ENCODE measurements at places on chromosomes 7 and 10.
A peak's percentile ranks its signal among the peaks of the same experiment; 100 is the strongest.

GRCh38 chr10:5047912-5048628 lies 44.4 kb upstream of the AKR1C2 start:
- DNase-seq = no peak

GRCh38 chr7:116770941-116771340 lies 91.4 kb upstream of the CAPZA2 start:
- DNase-seq = no peak

DNA sequence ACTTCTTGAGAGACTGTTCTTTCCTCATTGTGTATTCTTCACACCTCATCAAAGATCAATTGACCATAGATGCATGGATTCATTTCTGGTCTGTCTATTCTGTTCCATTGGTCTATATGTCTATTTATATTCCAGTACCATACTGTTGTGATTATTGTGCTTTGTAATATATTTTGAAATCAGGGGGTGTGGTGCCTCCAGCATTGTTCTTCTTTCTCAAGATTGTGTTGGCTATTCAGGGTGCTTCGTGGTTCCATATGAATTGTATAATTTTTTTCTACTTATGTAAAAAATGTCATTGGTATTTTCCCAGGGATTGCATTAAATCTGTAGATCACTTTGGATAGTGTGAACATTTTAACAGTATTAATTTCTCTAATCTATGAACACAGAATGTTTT lies 106.5 kb downstream of the EPC1 start:
- no peak for DNase-seq

DNA sequence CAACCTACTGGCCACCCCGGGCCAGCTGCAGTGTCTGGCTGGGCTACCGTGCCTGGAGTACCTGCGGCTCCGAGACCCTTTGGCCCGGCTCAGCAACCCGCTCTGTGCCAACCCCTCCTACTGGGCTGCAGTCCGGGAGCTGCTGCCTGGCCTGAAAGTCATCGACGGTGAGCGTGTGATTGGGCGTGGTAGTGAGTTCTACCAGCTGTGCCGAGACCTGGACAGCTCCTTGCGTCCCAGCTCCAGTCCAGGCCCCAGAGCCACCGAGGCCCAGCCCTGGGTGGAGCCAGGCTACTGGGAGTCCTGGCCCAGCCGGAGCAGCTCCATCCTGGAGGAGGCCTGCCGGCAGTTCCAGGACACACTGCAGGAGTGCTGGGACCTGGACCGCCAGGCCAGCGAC lies 4.2 kb downstream of the RARRES2 start:
- no peak for DNase-seq

DNA sequence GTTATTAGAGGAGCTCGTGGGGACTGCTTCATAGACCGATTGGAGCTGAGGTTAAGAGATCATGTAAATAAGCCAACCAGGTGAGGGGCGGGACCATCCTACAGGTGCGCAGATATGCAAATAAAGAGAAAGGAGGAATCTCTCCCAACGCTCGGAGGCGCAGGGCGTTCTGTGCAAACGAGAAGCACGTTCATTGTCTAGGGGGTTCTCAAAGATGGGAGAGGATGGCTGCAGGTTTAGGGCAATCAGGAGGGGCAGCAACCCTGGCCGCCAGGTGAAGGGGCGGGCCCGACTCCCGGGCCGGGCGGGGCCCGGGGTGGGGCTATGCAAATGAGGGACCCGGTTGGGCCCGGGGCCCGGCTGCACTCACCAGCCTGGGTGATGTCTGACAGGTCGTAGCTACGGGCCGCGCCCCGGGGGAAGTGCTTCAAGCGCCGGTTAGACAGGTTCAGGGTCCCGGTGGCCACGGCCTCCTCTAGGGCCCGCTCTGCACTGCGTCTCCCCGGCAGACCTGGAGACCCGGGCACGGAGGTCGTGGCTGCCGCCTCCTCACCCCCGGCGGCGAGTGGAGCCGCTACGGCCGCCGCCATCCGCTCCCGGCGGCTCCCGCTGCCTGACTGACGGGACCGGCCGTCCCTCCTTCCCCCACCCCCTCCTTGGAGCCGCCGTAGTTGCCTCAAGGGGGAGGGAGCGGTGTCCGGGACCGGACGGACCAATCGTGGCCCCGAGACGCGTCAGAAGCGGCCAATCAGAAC lies at the start of gene LRCH4:
LRCH4 (minus strand) TSS at position 619 of the 755 bp plus-strand sequence; CDS start at position 590, 29 bp downstream.
- peak; percentile 53 for DNase-seq

DNA sequence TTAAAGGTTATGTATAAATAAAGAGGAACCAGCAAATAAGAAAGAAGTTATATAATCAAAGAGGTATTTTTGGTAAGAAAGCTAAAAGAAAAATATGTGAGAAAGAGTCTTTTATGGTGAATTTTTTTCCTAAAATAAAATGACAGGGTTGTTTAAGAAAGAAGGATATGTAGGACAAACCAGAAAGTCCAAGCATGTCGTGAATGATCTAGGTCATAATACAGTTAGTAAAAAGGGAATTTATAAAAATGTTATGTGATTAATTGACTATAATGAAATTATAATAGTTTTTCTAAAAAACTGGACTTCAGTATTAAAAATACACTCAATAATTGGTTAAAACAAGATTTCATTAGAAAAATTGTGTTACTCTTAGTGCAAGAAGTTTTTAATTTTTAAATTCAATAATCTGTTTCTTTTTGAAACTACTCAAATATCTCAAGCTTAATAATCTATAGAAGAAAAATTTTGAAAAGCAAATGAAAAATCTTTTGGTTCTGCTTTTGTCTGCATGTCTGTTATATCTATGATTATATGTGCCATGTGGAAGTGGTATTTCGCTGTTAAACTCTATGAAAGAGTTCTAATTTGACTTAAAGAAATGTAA lies 23.3 kb downstream of the AVL9 start:
- no peak for DNase-seq

DNA sequence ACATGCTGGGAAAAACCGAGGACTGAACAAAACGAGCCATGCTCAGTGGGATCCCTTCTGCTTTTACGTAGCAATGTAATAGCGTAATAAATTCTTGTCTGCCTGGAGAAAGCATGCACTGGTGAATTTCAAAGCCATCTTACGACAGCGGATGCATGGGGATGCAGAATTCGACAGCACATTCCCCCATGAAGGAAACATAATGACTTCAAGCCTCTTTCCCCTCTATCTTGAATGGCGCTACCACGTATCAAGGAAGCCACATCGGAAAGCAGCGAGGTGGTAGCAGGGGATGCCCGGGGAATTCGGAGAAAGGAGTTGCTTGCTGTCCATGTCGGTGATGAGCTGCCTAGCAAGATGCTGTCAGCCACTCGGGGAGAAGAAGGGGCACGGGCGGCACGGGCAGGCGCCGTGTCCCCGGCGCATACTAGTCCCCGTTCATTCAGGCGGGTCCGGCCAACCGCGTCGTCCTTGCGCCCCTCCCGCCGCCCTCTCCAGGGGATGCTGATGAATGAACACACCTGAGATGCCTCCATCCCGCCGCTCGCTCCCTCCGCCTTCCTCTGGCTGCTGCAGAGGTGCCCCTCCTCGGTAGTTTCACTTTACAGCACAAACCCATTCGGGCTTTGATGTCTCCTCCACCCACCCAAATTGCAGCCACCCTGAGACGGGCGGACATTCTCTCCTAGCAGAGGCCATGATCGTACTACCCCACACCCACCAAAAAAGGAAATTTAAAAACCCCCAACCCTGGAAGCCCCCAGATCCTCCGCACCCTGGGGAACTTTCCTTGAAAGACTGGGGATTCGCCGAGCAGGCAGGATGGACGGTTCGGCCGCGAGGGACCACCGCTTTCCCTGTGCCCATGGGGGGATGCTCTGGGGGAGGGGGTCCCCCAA lies 644 bp downstream of the SORBS1 start:
- peak; percentile 13 for DNase-seq

DNA sequence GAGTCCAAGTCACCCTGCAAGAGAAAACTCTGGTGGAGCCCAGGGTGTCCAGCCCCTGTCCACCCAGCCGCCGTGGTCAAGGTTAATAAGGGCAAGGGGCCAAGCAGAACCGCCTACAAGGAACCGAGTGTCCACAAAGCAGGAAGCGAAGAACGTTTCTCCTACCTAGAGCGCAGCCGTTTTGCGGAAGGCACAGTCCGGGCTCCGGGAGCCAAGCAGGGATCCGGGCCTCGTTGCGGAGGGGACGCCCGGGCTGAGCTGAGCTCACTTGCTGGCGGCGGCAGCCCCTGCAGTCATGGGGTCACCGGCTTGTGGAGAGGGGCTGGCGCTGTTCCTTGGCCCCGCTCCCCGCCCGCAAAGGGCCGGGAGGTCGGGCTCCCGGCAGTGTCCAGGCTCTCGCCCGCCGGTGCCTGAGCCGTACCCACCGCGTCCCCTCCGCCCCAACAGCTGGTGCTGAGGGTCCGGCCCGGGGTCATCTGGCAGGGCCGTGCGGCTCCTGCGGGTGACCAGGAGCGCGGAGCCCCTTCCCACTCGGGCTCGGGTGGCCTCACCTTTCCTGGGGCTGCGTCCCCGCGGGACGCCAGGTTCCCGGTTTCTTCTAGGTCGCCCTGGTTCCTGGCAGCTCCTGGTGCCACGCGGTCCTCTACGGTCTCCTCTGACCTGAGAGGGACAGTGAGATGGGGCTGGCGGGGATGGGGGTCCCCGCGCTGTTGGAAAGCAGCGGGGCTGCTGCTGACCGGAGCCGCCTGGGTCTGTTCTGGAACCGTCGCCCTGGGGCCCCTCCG lies 14.0 kb upstream of the ZNF273 start:
- DNase-seq = no peak

- DNase-seq = no peak
Measured at GRCh38 chr10:95330966-95331453, 40.2 kb upstream of the PDLIM1 start.

Data from NK-92 treated with Interleukin-12 subunit alpha and Interleukin-12 subunit beta, amount 100 ng/mL, for 24 hours (cell line).